Activated T-cell treated with anti-CD3 and anti-CD28 coated beads, Interleukin-2, amount 50 U/mL, for 72 hours (primary cell): ENCODE measurements at places on chromosomes 1 and 21.
A peak's percentile ranks its signal among the peaks of the same experiment; 100 is the strongest.

DNA sequence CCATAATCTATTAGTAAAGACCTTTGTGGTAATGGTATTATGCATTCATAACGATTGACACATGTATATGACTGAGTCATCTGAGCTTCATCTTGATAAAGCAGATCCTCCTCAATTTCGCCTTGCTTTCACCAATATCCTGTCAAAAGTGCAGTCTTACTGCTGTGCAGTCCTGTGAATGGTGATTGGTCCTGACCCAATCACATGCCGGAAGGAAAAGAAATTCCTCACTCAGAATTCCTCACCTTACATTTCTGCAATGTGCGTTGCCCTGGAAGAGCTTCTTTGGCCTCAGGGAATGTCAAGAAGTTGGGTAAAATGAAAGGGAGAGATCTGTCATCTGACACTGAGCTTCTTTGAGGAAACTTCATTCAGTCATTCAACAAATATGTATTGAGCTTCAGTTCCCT is 121.0 kb upstream of the TSPAN2 start:
- DNase-seq = no peak

DNA sequence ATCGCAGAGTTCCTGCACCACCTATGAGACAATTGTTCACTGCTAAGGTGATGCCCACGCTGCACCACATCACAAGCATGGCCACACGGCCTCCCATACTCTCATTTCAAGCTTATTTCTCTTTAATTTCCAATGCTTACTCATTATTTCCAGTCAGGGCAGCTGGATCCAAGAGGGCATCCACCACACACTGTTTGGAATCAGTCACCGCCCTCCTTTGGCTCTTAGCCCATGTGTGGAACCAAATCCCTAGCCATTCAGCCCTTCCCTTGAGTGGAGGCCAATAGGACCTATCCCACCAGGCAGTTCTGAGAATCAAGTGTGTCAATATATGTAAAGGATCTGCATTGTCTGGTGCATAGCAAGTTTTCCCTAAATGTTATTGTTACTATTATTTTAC is 26.3 kb upstream of the PALMD start:
- DNase-seq = no peak

GRCh38 chr1:168079761-168080160 is 57.0 kb downstream of the GPR161 start:
- no peak for DNase-seq

DNA sequence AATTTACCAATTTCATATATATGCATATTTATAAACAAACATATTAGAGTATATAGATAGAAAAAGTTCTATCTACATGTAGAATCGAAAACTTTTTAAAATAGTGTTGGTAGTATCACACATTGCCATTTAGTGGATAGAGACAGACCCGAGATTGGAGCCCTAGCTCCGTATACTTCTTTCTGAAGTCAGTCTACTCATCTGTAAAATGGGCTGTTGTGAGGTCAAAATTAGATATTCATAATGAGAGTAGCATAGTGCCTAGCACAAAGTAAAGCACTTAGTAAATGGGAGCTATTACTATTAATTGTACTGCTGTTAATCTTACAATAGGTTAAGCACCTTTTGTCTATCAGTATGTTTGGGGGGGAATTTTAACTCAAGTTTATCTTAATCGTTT is 4.2 kb upstream of the RSPH1 start:
- DNase-seq = no peak

DNA sequence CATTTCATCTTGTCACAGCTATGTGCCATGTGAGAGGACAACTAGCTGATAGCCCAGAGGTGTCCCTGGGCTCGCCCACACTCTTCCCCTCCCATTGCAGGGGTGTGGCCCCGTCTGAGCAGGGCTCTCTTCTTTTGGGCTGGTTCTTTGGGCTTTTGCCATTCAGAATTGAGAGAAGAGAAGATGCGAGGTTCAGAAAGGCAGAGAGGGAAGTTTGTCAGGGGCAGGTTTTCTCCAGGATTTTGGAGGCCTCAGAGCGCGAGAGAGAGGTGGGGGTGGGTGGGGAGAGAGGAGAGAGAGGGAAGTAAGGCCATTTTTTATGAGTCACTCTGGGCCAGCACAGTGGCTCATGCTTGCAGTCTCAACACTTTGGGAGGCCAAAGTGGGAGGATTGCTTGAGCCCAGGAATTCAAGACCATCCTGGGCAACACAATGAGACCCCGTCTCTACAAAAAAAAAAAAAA is 5.2 kb downstream of the IFI6 start:
- no peak for DNase-seq

GRCh38 chr1:36492491-36492890 is 9.8 kb upstream of the CSF3R start:
- DNase-seq = no peak

- no peak for DNase-seq
These were observed 146.7 kb downstream of the KCNT2 start for GRCh38 chr1:196461521-196461920.

- DNase-seq = no peak
These were observed 107.0 kb upstream of the KRTAP19-8 start for GRCh38 chr21:31145274-31145673.

GRCh38 chr1:19698181-19698580 is 33.5 kb downstream of the HTR6 start:
- no peak for DNase-seq

- no peak for DNase-seq
These were observed 13.7 kb upstream of the CPLANE2 start for GRCh38 chr1:16250524-16251251.

GRCh38 chr1:163399976-163400601 is 78.3 kb downstream of the NUF2 start:
- DNase-seq = no peak

GRCh38 chr1:9530320-9530719 is 8.9 kb upstream of the SLC25A33 start:
- no peak for DNase-seq

DNA sequence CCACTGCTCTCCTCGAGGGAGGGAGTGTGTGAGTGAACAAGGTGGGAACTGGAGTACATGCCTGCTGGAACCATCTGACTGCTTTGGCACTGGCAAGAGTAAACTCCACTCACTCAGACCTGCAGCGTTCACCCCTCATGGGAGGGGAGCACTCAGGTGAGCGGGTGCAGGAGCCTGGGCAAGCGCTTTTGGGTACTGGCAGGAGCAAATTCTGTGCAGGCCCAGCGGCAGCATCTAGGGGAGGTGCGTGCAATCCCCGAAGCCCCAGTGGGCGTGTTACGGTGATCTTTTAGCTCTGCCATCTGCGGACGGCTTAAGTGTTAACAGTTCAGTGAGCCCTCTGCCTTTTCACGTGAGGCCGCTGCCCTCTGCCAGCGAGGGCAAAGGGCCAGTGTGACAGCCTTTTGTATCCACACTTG is 127.4 kb downstream of the PATJ start:
- DNase-seq = no peak

GRCh38 chr1:76494807-76495206 is 372.5 kb upstream of the ST6GALNAC5 start:
- DNase-seq = peak; percentile 44

DNA sequence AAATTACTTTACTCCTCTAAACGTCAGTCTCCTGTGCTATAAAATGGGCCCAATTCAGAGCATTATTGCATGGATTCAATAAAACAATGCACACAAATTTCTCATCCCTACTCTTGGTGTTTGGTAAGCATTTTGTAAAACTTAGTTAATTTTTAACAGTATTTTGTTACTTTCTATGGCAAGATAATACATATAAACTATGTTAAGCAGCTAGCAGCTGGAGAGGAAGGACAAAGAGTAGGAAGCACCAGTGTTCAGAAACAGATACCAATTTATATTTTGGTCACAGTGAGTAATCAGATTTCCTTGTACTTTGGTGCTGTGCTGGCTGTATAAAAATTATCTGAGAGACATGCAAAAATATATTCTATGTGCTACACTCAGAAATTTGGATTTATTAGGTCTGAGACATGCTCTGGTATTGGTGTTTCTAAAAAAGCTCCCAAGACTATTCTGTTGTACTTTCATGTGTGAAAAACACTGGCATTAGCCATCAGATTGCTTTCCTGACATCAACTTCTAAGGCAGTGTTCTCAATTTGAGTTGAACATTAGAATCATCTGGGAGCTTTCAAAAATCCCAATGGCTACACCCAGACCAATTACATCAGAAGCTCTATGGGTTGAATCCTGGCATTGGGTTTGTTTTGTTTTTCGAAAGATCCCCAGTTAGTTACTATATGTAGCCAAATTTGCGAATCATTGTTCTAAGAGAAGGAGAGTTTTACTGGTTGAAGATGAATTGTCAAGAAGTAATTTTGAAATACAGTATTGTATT is 100.3 kb upstream of the C1orf87 start:
- DNase-seq = no peak

DNA sequence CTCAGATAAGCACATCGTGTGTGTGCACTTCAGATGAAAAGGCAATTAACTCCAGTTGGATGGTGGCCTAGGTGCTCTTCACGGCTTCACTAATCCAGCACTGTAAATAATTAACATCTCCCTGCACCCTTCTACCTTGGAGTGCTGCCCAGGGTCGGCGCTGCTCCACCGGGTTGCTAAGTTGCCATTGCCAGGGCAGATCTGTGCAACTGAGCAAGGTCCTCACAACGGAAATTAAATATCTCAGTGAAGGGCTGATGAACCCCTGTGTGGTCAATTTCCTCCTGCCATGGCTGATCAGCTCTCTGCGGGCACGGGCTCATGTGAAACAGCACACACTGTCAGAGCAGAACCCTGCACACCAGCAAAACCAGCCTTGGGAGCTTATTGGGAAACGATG is 63.2 kb downstream of the SYDE2 start:
- DNase-seq = no peak

DNA sequence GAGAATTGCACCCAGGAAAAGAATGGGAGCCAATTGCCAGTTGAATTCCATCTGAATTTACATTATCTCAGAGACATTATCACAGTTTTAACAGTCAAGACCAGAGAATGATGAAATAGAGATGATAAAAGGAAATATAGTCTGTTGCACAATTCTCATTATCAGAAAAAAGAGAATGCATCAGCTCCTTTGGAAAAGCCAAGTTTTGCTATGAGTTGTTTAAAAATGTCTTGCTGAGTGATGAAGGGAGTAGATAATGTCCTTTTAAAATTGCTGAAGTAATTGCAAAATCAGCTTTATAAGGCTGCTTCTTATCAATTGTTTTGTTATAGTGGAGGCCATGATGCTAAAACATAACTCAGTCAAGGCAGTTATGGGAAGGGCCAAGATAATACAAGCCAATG is 37.9 kb upstream of the EEIG2 start:
- no peak for DNase-seq

DNA sequence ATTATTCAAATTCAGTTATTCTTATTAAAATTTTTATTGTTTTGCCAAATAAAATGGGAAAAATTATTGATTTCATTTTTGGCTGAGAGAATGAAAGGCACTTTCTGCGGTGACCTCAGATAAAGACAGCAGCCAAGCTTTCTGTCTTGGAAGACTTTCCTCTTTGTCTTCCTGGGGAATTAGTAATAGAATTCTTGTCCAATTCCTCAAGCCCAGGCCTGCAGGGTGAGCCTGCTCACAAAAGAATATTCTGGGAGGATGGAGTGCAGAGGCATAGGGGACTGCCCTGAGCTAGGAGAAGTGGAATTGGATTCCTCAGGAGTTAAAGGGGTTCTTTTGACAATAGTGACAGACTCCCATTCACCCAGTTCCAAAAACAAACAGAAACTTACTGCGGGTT is 614.5 kb upstream of the ADGRL2 start:
- no peak for DNase-seq

DNA sequence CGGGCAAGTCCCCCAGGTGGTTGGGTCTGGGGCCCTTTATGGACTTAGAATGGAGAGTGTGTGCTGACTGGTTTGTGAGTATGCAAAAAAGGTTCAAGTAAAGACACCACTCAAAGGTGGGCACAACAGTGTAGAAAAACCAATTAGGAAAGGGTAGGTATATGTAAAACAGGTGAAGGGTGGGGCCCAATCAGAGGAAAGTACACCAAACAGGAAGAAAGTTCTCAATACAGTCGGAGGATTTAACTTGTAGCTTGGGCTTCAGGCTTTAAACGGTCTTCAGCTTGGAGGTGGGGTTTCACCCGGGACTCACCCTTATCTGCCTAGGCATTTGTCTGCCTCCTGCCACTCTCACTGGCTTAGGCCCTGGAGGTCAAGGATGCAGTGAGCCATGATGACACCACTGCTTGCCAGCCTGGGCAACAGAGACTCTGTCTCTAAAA is 6.8 kb upstream of the PUM1 start:
- no peak for DNase-seq

GRCh38 chr1:16021681-16022080 is at the start of gene CLCNKA:
CLCNKA (plus strand) TSS chr1:16022036; CDS start chr1:16022620, 584 bp downstream.
- no peak for DNase-seq

DNA sequence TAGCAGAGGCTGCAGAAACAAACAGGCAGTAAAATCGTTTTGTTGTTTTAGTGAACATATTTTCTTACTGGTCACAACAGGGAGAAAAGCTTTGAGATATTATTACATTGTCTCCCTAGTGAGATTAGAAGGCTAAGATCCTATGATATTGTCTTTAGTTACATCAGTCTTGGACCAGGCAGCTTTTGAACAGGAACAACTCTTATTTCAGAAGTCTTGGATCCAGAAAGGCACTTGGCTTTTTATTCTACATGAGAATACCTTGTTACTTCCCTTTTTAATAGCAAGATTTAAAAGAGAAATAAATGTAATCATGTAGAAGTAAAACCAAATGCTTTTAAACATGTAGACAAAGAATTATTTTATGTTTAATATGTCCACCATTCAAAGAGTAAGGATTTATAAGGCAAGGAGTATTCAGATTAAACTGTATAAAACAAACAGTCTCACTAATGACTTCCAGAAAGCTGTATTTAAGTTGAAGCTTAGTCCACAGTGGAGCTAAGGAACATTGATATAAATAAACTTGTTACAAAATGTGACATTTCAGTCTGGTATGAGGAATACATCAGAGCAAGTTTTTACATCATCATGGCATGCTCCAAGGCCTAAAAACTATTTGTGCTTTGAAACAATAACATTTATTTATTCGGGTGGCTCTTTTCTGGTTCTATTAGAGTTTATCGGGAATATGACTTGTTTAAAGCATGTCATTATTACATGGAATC is 72.2 kb downstream of the PHTF1 start:
- DNase-seq = no peak

DNA sequence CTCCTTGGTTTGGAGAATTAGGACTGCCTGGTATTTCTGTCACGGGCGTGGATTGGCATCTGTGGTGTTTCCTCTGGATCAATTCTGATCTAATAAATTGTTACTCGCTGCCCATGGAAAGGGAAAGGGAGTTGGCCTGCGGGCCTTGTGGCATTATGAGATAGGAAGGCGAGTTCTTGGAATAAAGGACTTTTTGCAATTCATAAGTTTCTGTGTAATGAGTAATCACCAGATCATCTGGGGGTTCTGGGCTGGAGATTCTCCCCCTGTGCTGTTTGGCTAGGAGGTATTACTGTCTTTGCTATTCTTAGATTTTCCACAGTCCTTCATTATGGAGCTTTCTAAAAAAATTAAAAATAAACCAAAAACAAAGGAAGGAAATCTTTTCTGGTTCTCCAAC is 315.9 kb downstream of the CAMTA1 start:
- no peak for DNase-seq

- no peak for DNase-seq
These were observed 170.7 kb upstream of the IRF2BP2 start for GRCh38 chr1:234780531-234781162.

GRCh38 chr1:14956579-14957195 is 196.9 kb upstream of the TMEM51 start:
- DNase-seq = no peak
